ENCODE measurements at places on chromosomes 1 and 21. TPM values are rescaled to one million over a fixed set of nuclear protein-coding genes. Genes with fewer than 3 reads are reported as not detected.

- DNase-seq = no peak
These were observed 146.5 kb downstream of the PDE4B start for GRCh38 chr1:65939191-65939590.

GRCh38 chr1:59027177-59027576 is 243.3 kb upstream of the JUN start:
- no peak for DNase-seq

DNA sequence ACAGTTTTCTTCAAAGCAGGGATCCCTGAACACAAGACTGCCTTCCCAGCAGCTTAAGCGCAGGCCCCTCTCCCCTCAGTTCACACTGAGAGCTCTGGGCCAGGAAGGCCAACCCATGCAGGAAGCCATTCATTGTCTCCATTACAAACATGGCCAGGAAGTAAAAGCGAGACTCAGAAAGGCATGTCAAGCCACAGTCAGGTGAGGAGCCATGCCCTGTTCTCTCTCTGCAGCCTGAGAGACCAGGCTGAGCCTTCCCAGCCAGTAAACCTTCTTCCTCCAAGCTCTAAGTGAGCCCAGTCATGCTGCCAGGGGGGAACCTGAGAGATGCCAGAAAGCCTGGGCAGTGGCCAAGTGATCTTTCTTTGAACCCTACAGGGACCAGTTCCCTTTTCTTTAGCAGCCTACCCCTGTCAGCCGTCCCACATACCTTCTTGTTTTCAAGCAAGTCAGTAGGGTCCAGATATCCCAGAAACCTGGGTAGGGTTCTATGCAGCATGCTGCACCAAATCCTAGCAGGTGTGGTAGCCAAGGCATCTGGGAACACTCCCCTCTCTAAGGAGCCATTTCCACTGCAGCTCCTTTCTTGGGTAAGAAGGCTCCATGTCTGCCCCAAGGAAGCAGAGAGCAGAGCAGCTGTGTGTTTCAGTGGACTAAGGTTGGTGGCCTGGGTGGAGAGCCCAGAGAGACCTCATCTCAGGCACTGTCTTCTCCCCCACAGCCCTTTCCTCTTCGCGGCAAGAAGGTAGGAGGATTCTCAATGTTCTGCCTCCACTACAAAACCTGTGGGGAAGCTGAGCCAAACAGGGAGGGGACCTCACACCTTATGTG is 977 bp downstream of the TRAF3IP3 start:
- DNase-seq = no peak

- DNase-seq = peak; percentile 62
These were observed 32.9 kb downstream of the RASSF5 start for GRCh38 chr1:206540044-206540780.

DNA sequence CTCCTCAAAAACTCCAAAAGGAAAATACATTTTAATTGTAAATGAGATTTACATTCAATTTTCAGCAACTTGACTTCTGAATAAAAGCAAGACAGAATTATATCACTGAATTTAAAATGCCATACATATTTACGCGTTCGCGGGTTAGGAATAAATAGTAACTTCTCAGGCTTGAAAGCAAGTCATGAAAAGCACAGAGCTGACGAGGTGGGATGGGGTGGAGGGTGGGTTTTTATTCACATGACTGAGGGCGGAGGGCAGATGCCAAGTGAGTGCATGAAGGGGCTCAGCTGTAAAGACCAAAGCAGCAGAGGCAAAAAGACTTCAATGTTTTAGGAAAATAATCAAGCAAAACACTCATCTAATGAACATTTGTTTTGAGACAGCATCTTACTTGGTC is 5.7 kb downstream of the CEP104 start:
- no peak for DNase-seq

DNA sequence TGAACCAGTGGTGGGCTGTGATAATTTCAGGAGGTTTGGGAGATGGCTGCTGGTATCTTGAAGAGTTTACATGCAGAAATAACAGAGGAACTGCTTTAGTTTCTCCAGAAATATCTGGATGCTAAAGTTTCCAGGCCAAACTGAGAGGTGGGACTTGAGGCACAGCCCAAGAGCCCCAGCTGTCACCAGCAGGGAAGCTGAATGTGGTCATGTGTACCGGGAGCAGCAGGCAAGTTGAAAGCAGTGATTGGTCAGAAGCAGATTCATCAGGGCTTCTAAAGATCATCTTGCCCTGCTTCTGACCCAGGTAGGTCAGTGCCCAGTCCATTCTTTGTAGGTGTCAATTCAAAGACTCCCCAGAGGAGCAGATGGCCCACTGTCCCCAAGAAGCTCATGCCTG is 7.9 kb upstream of the RPTN start:
- no peak for DNase-seq

- peak; percentile 23 for DNase-seq
These were observed 26.7 kb upstream of the RPTN start for GRCh38 chr1:152185544-152186391.

DNA sequence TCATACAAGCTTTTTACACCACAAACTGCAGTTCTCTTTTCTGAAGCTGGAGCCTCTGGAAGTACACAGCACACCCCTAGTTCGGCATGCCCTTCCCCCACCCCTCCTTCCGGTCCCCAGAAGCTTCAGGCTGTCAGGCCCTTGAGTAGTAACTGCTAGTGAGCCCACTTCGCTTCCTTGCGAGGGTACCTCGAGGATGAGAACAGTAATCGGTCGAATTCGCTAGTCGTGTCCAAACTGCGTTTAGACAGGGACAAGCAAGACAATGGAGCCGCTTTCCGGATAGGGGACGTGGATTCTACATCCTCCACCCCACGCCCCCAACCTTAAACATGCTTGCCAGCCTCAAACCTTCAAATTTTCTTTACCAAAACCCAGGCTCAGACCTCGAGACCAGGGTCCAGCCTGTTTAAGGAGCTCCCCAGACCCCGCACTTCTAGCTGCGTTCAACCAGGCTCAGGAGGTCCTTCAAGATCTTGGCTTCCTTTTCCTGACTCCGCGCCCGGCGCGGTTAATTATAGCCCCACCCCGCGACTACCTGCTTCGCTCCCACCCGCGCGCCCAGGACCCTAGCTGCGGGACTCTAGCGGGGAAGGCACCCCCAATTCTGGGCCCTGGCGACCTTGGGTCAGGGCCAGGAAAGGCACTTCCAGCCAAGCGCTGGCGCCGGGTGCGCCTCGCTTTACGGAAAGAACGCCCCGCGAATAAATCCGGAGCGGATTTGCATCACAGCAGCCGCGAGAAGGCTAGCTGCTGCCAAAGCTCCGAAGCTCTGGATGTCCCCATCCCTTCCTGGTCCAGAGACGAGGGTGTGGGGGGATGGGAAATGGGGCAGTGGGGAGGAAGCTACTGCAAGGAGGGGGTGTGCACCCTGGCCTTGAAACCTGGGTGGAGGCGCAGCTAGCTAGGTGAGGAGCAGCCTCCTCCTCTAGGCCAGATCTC is 8.1 kb upstream of the TSPAN1 start:
- DNase-seq = peak; percentile 70

DNA sequence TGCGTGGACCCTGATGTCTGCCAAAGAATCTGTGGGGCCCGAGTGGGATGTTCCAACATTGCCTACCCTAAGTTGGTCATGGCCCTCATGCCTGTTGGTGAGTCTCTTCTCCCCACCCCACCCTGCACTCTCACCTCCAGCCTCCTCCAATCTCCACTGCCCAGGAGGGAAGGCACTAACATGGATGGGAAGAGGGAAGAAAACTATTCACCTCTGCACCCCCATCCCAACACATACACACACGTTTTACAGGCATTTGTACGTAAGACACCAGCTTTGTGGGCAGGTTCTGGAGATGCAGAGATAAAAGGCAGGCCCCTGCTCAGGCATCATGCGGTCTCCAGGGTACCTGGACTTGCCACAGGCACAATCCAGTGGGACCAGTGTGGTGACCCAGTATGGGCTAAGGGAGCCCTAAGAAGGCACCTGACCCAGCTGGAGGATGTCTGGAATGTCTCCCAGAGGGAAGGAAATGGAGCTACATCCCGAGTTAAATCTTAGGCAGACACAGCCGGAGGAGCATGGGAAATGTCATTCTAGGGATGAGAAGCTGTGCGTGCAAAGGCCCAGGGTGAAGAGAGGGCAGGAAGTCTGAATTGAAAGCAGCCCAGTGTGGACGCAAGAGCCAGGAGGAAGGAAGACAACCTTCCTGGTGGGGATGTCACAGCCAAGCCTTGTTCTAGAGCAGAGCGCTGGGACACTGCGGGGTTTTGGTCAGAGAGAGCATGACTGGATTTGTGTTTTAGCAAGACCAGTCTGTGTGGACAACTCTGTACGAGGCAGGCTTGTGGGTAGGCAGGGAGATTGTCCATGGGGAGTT is 11.4 kb downstream of the SLC5A9 start:
- DNase-seq = no peak

DNA sequence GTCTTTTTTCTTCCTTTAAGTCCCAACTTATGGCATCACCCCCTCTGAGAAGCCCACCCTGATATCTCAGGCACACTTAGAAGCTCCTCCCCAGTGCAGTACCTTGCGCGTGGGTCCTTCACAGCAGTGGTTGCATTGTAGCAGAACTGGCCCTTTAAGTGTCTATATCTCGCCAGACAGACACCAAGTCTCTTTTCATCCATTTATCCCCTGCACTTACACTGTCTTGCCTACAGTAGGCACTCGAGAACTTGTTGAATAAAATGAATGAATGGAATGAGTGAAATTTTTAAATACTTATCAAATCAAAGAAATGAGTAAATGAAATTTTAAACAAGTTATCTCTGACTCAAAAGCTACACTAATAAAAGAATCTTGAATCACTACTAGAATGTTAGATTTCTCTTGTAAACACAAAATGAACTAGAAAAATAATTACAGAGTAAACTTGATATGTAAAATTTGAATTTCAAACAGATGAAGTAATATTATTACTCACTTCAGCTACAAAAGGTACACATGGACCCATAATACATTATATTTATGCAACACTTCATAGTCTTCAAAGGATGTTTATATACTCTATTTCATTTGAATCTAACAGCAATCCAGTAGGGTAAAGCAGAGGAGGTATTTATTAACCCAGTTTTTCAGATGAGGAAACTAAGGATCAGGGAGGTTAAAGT is 54.7 kb upstream of the MAN1A2 start:
- DNase-seq = peak; percentile 2

- DNase-seq = no peak
These were observed 21.8 kb downstream of the MFSD2A start for GRCh38 chr1:39976732-39977131.

DNA sequence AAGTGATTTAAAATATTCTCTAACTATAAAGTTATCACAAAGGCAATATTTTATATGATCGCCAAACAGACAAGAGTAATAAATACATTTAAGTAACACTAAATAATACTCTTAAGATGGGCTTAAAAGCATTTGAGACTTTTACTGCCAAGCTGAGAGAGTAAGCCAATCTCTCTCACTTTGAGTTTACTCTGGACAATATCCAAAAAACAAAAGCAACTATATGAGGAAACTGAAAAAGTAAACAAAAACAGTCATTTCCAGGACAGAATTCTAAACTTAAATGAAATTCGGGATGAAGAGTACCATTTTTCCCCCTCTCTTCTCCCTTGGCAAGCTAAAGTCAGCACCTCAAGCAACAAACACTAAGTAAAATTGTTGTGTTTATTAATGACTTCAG is 173.2 kb downstream of the COP1 start:
- no peak for DNase-seq

GRCh38 chr1:173798078-173798477 is 26.4 kb upstream of the DARS2 start:
- no peak for DNase-seq

Gene RBM11
- total RNA-seq = 0.62 TPM

Gene IL22RA1
- not detected for total RNA-seq

Gene SPRR2B
- not detected for total RNA-seq

Gene OR2T29
- total RNA-seq = not detected

All from G401 (cell line).